ENCODE measurements at places on chromosomes 5 and 9.
A peak's percentile ranks its signal among the peaks of the same experiment; 100 is the strongest.

- DNase-seq, result no peak
These were observed 6.5 kb upstream of the GLE1 start for GRCh38 chr9:128497824-128498610.

DNA sequence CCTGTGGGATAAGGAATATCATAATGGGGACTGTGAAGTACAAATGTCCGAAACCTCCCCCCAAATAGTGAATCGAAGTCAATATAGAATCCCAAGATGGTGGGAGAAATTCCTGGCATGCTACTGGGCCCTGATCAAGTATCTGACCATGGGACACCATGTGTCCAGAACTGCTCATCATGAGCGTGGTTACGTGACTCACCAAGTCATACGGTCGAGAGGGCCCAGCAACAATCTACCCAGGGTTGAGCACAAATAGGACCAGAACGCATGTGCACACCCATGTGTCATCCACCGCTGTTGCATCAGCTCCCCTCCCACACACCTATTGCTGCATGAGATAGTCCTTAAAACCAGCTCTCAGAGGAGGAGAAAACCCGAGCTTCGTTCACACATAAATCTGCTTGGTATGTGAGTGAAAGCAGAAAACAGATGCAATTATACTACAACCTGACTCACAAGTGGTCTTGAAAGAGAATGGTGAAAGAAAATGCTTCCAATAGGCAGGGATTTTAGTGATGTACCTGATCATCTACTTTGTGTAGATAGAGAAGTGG lies 353.2 kb downstream of the CWC27 start:
- no peak for DNase-seq

DNA sequence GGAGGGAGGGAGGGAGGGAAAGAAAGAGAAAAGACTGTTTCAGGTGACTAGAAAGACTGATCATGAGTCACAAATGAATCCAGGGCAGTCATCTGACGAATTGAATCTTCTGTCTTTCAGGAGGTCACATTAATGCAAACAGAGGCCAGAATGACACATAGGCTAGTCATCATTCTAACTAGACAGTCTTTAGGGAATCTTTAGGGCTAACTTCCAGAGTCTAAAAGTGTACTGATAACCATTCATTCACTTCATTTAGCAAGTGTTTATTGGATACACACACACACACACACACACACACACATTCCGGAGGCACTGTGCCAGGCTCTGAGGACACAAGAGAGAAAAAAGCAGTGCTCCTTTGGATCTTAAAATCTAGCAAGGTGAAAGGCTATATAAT lies 156.7 kb downstream of the EBF1 start:
- DNase-seq, result no peak

DNA sequence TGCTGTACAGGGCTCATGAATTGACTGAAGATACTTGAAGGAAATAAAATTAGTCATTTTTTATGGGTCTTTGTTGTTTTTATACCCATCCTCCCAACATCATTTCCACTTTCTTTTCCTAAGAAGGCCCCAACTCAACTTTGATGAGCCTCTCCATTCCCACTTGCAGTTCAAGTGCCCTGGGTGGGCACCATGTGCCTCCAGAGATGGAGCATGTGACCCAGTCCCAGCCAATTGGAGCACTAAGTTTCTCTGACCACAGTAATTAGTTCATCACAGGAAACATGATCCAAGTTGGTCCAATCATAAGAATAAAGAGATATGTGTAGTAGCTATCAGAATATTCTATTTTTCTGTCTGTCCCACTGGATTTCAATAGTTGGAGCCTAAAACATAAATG lies 46.9 kb downstream of the HTR4 start:
- no peak for DNase-seq

GRCh38 chr5:67338421-67338820 lies 141.8 kb upstream of the CD180 start:
- no peak for DNase-seq

DNA sequence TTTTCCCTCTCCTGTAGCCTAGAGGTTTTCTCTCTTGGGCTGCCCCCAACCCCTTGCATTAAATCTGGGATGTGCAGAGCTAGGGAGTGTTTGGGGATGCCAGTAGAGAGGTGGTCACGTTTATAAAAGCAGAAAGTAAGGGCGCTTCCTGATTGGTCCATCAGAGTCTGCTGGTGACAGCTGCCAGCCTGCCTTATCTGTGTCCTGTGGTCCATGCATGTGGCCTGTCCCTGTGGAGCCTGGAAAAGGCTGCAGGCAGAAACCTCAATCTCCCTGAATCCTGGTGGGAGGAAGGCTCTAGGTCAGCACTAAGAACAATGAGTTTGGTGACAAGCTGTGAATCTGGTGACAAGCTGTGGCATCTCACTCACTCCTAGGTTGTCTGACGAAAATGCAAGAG lies 42.2 kb downstream of the ARHGEF37 start:
- no peak for DNase-seq

- no peak for DNase-seq
These were observed 1.7 kb downstream of the KIF4B start for GRCh38 chr5:155015239-155015638.

DNA sequence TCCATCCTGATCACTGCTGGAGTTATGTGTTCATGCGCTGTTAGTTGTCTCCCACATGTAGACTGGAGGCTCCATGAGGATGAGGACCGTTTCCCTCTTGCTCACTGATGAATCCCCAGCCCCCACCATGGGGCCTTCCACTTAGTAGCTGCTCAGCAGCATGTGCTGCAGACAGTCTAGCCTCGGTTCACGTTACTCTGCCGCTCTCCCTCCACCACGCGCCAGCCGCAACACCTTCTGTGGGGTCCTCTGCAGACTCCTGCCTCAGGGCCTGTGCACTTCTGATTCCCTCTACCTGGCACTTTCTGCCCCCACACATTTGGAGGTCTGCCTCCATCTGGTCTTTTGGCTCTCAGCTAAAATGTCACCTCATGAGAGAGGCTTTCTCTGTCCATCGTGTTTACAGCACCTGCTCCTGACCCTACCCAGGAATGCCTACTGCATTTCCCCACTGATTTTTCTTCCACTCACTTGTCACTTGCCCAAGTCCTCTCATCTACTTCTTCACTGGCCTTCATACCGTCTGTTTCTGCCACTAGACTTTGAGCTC lies 36.3 kb downstream of the STK10 start:
- no peak for DNase-seq

GRCh38 chr5:74433896-74434829 lies 206.4 kb downstream of the ENC1 start:
- no peak for DNase-seq

DNA sequence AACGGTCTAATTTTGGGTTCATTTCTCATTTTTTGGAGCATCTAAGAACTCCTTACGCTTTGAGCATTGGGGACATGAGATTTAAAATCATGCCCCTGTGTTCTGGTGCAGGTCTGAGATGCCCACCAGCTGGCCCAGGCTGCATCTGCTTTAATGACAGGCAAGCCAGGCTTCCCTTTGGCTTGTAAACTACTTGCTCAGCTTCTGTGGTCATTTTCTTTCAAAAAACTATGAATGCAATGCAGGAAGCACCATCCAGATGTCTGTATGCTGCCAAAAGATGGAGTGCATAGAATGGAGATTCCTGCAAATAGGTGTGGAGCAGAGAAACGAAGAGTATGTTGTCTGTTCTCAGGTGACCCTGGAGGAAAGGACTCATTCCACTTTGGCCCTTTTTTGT lies 399.9 kb upstream of the ADAMTSL1 start:
- no peak for DNase-seq

DNA sequence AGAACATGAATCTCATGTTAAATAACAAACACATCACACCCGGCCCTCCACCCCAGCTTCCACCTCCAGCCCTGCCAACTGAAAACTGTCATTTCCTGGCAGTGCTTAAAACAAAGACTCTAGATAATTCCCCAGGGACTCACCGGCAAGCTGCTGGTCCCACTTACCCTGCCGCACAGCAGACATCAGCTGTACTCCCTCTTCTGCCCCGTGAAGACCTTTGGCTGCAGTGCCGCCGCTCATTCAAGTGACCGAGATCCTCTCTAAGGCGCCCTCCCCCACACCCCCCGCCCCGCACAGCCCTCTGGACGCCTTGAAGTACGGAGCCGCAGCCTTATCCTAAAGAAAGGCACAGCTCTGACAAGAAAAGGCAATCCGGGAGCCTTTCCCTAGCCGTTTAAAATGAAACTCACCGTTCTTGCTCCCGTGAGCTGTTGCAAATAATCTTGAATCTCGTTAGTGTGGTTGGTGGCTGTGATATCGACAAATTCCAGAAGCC lies 434 bp downstream of the GLRX start:
- no peak for DNase-seq

DNA sequence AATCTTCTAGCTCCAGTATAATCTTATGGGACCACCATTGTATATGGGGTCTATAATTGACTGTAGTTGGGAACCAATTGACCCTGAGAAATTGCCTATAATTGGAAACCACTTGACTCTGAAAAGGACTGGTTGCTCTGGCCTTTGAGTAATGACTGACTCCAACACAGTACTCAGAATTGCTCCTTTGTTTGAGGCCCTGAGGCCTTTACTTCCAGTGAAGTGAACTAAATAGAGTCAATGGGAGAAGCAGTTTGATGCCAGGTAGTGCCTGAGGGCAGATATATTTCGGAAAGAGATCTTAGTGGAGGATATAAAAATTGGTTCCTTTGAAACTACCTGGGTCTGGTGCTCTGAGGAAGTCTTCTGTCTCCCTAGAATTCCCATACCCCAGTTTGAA lies 16.0 kb upstream of the TMEM171 start:
- DNase-seq, result no peak

DNA sequence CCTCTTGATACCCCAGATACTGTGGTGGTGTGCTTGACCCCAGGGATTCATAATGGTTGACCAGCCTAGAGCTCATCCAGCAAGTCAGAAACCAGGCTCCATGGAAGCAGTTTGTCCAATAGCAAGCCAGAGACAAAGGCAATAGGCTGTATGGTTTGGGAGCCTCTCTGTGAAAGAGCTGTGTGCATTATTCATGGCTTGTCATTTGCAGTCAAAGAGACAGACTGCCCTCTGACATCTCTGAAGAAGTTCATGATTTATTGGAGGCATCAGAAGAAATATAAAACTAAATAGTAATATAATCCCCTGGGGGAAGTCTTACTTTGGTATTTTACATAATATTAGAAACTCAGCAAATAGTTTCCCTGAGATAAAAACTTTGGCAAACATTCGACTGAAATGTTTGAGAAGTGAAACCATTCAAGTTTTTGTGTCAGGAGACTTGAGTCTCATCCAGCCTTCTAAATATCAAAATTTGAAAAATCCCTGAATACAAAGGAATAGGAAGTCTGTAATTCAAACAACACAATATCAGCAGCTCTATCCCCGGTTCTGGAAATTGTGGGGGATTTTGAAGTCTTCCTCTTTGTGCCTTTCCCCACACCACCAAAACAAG lies 250.3 kb downstream of the ZSWIM6 start:
- DNase-seq, result peak; percentile 66

DNA sequence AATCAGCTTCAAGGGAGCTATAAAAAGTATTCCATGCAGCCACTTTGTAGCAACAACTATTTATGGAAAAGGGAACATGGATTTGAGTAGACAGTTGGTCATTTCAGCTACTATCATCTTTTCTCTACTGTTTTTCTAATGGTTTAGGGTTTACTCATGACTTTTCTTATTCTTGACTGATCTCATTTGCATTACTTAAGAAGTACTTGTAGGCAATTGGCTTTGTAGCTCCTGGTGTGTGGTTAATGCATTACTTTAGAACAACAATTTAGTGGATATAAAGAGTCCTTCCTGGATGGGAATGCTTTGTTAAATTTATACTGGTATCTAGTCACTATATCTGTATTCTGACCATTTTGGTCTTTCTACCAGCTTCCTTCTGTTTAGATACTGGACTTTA lies 59.8 kb upstream of the NTRK2 start:
- DNase-seq, result no peak

DNA sequence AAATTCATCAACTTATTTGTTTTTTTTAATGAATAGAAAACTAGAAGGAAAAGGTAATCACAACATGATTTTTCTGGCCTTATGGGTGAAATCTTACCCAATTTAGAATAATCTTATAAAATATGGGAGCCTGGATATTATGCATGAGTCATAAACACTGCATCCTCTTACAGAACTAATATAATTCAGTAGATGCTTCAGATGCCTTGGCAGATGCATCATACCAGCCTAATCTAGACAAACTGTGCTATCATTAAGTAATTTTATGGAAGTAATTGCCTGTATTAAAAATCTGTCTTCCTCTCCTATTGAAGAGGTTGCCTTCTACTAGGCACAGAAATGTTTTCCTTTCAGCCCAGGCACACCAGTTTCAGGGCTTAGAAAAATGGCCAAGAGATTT lies 2384.6 kb upstream of the WWC1 start:
- no peak for DNase-seq

DNA sequence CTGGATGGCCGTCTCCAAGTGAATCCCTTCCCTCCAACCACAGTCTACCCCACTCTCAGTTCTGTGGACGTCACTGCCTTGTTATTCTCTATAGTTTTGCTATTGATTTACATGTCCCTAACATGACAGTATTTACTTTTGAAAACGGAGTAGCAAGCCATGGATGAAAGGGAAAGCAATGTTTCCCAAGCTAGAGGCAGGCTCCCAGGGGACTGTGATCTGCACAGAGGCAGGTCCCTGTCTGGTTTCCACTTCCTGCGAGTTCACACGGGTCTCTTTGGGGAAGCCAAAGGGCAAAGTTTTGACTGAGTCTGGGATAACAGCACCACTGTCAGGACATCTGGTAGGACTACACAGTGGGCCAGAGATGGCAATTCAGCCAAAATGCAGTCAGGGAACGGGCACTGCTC lies 12.7 kb downstream of the C9orf153 start:
- no peak for DNase-seq

DNA sequence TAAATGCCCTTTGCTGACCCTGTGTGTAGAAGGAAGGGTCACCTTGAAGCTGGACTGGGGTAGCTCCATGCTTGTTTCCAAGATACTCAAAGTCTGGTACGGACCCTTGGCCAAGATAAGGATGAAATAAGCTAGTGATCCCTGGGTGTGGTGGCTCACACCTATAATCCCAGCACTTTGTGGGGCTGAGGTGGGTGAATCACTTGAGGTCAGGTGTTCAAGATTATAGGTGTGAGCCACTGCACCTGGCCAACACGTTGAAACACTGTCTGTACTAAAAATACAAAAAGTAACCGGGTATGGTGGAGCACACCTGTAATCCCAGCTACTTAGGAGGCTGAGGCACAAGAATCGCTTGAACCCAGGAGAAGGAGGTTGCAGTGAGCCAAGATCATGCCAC lies 33.3 kb downstream of the ACOT12 start:
- no peak for DNase-seq

DNA sequence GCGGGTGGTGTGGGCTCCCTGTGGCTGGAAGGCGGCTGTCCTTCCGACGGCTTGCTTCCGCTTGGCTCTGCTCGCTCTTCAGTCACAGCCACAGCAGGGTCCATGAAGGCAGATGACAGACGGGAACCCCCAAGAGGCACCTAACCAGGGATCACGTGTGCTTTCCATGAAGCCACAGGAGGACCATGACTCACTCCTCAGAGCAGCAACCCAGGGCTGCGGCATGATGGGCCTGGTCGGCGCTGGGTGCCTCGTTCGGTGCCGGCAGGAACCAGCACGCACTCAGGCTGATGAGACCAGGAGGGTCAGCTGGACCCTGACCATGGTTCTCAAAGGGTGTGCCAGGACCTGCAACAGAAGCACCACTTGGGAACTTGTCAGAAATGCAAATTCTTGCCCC lies 32.8 kb upstream of the MED10 start:
- no peak for DNase-seq

Measured in SK-N-MC (cell line).